ENCODE measurements at places on chromosomes 2 and 18. TPM values are rescaled to one million over a fixed set of nuclear protein-coding genes. Genes with fewer than 3 reads are reported as not detected.

GRCh38 chr2:215401896-215402379 is 33.9 kb downstream of the FN1 start:
- no peak for DNase-seq

DNA sequence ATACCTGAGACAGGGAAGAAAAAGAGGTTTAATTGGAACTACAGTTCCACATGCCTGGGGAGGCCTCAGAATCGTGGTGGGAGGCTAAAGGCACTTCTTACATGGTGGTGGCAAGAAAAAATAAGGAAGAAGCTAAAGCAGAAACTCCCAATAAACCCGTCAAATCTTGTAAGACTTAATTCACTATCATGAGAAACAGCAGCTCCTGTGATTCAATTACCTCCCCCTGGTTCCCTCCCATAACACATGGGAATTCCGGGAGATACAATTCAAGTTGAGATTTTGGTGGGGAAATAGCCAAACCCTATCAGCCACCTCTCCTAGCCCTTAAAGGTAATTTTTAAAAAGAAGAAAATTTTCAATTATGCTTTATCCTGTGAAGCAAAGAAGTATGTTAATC is 728.8 kb downstream of the RNF144A start:
- DNase-seq: no peak

DNA sequence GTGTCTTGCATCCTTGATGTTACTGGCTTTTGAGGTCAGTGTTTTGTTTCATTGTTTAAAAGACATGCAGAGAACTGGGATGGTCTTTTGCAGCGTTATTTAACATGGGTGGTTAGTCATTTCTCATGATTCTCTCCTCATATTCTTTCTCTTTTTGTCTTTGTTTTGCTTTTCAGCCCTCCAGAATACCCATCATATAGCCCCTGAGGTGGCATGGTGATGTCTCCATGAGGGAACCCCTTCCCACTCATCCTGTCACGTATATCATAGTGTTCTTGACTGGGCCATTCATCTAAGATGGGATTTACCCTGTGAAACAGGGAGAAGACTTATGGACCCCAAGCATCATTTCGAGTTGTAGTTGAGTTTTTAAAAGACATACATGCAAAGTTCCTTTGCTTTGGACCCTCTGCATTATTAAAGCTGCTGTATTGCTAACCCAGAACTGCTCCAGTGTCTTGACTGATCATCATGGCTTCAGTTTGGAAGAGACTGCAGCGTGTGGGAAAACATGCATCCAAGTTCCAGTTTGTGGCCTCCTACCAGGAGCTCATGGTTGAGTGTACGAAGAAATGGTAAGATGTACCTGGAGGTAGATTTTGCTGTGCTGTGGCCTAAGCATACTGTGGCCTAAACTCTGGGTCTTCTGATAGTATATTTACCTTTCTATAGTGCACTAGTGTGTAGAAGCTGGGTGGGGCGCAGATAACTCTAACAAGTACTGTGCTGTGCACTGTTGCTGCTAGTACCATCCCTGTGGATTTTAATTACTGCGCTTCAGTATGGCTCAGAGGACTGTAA is 1.4 kb downstream of the EHBP1 start:
- no peak for DNase-seq

- DNase-seq: no peak
Observed at GRCh38 chr18:46452820-46453219, 204.2 kb downstream of the LOXHD1 start.

GRCh38 chr2:211203986-211204385 is 647.6 kb downstream of the CPS1 start:
- no peak for DNase-seq

GRCh38 chr2:68027959-68028358 is 34.8 kb downstream of the C1D start:
- no peak for DNase-seq

DNA sequence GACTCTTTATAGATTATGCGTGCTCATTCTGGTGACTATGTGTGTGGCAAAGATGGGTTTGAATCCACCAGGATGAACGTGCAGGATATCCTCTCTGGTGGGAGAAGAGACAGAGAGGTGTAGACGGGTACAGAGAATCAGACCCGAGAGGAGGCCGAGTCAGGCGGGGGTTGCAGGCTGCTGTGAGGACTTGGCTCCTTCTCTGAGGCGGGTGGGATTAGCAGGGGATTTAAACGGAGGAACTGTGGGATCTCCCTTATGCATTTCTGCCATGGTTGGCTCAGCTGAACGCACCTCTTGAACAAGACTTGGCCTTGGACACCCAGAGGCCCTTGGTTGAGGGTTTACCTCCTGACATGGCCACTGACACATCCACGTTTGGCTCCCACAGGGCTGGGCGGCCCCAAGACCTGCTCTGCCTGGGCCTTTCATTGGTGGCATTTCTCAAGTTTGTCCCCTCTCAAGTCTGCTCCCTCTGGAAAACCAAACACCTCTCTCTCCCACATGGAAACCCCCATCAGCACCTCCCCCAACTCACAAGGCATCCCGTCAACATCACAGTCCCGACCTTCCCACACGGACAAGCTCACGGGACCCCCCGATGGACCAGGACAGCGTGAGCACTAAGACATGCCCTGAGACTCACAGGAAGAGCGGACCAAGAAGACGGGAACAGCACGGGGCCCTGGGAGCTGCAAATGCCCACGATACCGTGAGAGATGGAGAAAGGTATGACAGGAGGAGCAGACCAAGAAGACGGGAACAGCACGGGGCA is 158.3 kb downstream of the RTP5 start:
- no peak for DNase-seq

DNA sequence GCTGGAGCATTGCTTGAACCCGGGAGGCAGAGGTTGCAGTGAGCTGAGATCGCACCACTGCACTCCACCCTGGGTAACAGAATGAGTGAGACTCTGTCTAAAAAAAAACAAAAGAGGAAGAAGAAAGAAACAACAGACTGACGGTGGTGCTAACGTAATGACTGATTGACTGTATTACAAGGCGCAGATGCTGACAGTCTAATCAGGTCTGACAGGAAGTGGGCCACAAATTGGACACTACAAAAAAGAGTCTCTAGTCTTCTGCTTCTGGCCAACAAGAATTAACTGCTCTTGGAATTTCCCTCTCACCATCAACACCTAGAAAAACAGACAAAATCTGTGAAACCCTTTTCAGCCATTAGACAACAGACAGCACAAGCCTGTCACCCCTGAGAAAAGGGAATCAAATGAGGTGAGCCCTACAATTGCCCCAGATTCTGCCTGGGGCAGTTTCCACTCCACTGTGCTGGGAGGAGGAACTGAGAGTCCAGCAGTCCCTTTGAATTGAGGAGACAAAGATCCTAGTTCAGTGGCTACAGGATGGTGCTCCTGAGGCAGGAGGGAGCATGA is 43.3 kb downstream of the SNED1 start:
- DNase-seq: no peak

- no peak for DNase-seq
Observed at GRCh38 chr2:106143495-106144215, 50.4 kb downstream of the UXS1 start.

DNA sequence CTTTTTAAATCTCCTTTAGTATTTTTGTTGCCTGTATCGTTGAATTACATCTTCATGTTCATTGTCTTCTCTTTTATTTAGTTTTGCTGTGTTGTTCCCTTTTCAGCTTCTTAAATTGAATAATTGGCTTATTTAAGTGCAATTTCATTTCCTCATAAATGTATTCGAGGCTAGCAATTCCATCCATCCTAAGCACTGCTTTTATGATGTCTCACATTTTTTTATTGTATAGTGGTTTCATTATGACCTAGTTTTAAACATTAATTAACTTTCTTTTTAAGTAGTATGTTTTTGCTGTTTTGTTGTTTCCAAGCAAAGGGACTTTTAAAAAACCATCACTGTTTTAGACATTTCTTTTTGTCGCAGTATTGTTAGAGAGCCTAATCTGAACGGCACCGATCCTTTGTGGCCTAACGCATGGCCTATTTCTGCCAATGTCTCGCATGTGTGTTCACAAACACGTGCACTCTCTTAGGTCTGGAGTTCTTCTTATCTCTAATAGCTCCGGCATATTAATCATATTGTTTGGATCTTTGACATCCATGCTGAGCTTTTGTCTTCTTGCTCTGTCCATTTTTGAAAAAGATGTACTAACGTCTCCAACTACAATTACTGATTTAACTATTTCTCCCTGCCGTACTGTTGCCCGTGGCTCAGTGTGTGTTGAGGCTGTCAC is 59.6 kb upstream of the ZNF516 start:
- DNase-seq: no peak

GRCh38 chr2:174614261-174614660 is 16.7 kb upstream of the WIPF1 start:
- DNase-seq: no peak

- no peak for DNase-seq
Observed at GRCh38 chr2:143771939-143772338, 642.7 kb downstream of the ARHGAP15 start.

DNA sequence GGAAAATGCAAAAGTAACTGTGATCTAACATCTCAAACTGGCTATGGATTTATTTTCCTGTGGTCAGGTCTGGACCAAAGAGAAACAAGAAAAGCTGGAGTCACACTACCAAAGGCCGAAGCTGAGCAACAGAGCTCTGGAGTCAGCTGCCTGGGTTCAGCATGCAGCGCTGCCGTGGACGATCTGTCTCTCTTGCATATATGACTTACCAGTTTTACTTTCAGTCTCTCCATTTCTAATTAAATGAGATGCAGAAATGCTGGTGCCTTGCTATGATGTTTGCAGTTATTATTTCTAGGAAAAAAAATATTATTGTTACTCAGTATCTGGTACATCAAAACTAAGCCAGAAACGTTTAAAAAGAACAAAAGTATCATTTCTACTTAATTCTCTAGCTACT is 813.2 kb downstream of the RNF144A start:
- no peak for DNase-seq

DNA sequence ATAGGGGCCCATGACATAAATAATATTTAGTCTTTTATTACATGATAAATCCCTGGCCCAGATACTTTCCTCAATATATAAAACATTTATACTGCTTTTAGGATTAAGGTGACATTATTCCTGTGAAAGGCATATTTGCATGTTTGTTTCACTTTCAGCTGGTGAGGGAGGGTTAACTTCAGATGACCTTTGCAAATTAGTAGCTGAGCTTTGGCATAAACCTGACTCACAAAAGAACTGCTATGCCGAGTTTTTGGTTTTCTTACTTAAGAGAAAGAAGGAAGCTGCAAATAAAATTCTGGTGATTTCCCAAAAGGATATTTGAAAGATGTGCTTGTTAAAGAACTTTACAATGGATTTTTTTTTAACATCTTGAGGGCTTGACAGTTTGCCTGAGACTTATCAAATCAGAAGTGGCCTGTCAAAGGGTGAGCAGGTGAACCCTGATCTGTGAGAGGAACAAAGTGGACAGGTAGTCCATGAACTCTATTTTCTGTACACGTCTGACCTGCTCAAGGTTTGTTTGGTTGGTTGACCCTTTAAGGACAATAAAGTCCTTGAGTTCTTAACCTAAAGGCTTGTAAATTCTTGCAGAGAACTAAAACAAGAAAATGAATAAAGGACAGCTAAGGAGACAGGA is 93.5 kb downstream of the FAM124B start:
- DNase-seq: no peak

GRCh38 chr2:138010890-138011289 is 46.6 kb downstream of the HNMT start:
- DNase-seq: no peak

DNA sequence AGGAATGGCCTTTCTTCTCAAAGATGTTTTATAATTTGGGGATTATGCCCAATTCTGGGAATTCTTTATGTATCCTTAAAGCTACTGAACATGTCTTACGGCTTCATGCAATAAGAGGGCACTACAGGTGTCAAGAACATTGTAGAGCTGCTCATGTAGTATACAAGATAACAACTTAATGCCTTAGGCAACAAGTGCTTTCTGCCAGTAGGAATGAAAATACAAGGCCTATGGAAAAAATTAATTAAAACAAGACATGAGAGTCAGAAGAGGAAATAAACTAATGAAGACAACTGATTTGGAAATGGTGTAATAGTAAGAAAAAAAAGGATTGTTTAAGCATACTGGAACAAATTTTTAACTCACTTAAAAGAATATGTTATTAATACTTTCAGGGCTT is 27.3 kb downstream of the GREB1L start:
- no peak for DNase-seq

DNA sequence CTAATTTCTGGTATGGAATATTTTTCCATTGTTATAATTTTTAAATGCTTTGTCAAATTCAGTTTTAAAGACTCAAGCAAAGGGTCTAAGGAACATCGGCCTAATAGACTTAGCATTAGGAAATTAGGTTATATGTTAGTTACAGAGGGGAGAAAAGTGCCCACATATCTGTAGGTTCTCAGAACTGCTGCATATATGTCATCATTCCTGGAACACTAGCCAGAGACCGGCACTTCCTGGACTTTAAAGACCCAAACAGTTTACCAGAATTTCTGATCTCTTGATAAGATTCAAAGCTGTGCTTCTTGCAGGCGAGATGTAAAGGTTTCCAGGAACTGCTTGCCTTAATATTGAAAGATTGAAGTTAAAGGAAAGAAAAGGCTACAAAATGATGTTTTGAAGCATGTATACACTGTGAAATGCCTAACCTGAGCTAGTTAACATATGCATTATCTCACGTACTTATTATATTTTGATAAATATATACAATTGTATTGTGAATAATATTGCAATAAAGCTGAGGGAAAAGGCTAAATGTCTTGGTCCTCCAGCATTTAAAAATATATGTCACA is 993.6 kb downstream of the LRP1B start:
- no peak for DNase-seq

DNA sequence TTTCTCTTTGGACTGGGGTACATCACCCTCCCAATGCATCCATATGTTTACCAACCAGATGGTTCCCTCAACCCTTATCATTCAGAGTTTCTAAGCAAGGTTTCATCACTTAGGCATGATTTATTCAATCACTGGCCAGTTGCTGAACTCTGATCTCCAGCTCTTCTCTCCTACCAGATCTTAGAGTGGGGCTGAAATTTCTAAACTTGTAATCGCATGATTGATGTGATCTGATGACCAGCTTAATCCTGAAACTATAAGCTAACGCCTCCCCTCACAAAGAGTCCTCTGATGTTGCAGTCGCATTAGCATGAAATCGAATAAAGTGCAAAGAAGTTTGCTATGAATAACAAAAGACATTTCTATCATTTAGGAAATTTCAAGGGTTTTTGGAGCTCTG is 1082.0 kb downstream of the DPP10 start:
- DNase-seq: no peak

HOXD10 gene
- 0.22 TPM for total RNA-seq

PDCL3 gene
- total RNA-seq: 31.5 TPM

FKBP1B gene
- total RNA-seq: 4.5 TPM

SERPINB13 gene
- total RNA-seq: 175 TPM

CAPN14 gene
- total RNA-seq: 316 TPM

KIAA2012 gene
- not detected for total RNA-seq

CPO gene
- total RNA-seq: not detected

RND3 gene
- 163 TPM for total RNA-seq

SULT1C2 gene
- not detected for total RNA-seq

VWC2L gene
- not detected for total RNA-seq

PKDCC gene
- total RNA-seq: 8.7 TPM

AKAIN1 gene
- total RNA-seq: 0.95 TPM

PID1 gene
- total RNA-seq: 12.5 TPM

ERBB4 gene
- not detected for total RNA-seq
